ENCODE measurements at places on chromosomes 13 and 19. TPM values are rescaled to one million over a fixed set of nuclear protein-coding genes. Genes with fewer than 3 reads are reported as not detected.

The ZNF541 gene
- polyA plus RNA-seq = 0.06 TPM

The ATP12A gene
- polyA plus RNA-seq = not detected

The RAB8A gene
- polyA plus RNA-seq = 78.6 TPM

The CCDC169 gene
- polyA plus RNA-seq = 0.28 TPM

The CD177 gene
- 1.1 TPM for polyA plus RNA-seq

The SULT2B1 gene
- polyA plus RNA-seq = not detected

The RNF113B gene
- not detected for polyA plus RNA-seq

The C19orf53 gene
- polyA plus RNA-seq = 276 TPM

The ZNF556 gene
- polyA plus RNA-seq = not detected

The ERICH6B gene
- not detected for polyA plus RNA-seq

The MISP gene
- polyA plus RNA-seq = 0.06 TPM

The PDX1 gene
- not detected for polyA plus RNA-seq

The ADGRE3 gene
- not detected for polyA plus RNA-seq

The PGLYRP1 gene
- not detected for polyA plus RNA-seq

The OLFM2 gene
- polyA plus RNA-seq = 88.3 TPM

The ZNF729 gene
- not detected for polyA plus RNA-seq

The GPR12 gene
- polyA plus RNA-seq = not detected

The AP1M2 gene
- polyA plus RNA-seq = not detected

The NBEA gene
- polyA plus RNA-seq = 24.6 TPM

The ARL11 gene
- polyA plus RNA-seq = not detected

The MEIOSIN gene
- not detected for polyA plus RNA-seq

The RASL11A gene
- polyA plus RNA-seq = 67.0 TPM

The SIGLEC14 gene
- not detected for polyA plus RNA-seq

The CDX2 gene
- polyA plus RNA-seq = not detected

The RASIP1 gene
- polyA plus RNA-seq = 0.76 TPM

The CLEC11A gene
- 136 TPM for polyA plus RNA-seq

The UHRF1 gene
- polyA plus RNA-seq = 10.3 TPM

The IL12RB1 gene
- 0.10 TPM for polyA plus RNA-seq

The ZNF221 gene
- 1.2 TPM for polyA plus RNA-seq

The CGB1 gene
- not detected for polyA plus RNA-seq

The CGB5 gene
- polyA plus RNA-seq = not detected

The VASP gene
- 117 TPM for polyA plus RNA-seq

The SLC35E1 gene
- polyA plus RNA-seq = 55.6 TPM

The NTF4 gene
- 0.10 TPM for polyA plus RNA-seq

The MYH14 gene
- not detected for polyA plus RNA-seq

The PALM3 gene
- polyA plus RNA-seq = 0.17 TPM
